Esophagus squamous epithelium (tissue), 5 donors: ENCODE measurements at places on chromosomes 16 and 17.

- DNase-seq, result no peak
Observed at GRCh38 chr17:64496348-64496785, 487 bp downstream of the POLG2 start.

GRCh38 chr17:22409160-22409751, 716.9 kb downstream of the KCNJ18 start:
- DNase-seq, result no peak

- no peak for DNase-seq
Observed at GRCh38 chr17:51107778-51108177, 12.9 kb downstream of the SPAG9 start.

- no peak for DNase-seq
Observed at GRCh38 chr17:39679521-39680192, 8.2 kb downstream of the PGAP3 start.

- no peak for DNase-seq
Observed at GRCh38 chr17:39547713-39548478, 59.8 kb downstream of the NEUROD2 start.

- no peak for DNase-seq
Observed at GRCh38 chr16:70467113-70467512, 12.7 kb downstream of the FCSK start.
